NCI-H1417 treated with DMSO at 0.1 percent for 48 hours (cell line): ENCODE measurements at places on chromosomes 4 and X.
A peak's percentile ranks its signal among the peaks of the same experiment; 100 is the strongest.

DNA sequence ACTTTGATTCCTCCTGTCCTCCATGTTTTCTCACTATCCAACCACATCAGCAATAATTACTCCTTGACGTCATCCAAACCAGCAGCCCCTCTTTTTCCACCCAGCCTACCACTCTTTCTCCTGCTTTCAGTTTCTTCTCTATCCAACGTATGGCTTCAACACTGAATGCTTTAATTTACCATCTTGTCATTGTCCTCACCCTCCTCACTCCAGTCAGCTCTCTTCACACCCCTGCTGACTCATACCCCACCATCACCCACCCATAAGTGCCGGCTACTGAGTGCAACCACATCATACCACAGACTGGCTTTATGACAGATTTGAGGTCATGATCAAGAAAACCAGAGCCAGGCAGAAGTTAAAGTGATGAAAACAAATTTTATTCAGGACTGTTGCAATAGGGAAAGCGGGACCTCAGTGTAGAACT, 9.8 kb upstream of the ANXA5 start:
- no peak for DNase-seq

GRCh38 chr4:96035727-96036126, 195.8 kb downstream of the PDHA2 start:
- no peak for DNase-seq

- DNase-seq, result no peak
These were observed 48.5 kb downstream of the WDFY3 start for GRCh38 chr4:84917869-84918600.

DNA sequence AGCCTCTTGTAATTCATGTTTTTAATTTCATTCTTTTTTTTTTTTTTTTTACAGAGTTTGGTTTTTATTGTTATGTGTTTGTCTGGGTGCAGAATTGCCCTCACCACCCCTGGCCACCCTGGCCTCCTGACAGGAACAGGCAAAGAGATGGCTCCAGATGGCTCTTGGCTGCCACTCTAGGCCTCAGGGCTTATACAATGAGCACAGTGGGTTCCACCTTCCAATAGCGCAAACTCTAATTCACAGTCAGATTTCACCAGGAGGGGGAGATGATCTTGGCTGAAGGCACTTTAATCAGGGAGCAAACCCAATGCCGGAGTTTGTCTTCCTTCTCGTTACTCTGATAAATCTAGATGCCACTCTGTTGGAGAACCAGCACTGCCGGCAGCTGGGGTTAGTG, 24.8 kb downstream of the CPE start:
- DNase-seq, result no peak

DNA sequence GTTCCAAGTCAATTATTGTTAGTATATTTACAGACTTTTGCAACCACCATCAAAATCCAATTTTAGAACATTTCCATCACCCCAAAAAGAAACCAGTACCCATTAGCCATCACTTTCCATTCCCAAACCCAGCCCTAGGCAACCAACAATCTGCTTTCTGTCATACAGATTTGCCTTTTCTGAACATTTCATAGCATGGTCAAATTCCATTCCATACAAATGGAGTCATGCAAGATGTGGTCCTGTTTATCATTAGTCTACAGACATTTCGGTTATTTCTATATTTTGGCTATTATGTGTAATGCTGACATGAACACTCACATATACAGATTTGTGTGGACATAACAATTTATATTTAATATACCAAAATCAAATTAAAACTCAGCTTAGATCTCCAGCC, 508.7 kb downstream of the ZNF674 start:
- no peak for DNase-seq

DNA sequence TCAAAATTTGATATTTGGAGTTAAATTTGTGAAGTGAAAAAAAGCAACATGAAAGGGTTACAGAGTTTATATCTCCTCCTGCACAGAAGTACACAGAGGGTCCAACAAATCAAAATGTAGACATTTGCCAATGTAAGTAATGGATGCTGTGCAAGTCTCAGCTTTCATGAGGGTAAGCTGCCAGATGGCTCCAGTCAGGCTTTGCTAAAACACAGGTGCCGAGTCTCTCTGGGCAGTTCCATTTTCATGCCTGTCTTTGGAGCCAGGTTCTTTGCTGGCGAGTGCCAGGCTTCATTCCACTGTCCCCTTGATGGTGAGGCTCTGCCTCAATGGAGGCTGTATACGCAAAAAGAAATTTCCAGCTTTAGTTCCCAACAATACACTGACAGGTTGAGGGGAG, 27.9 kb downstream of the SLC4A4 start:
- DNase-seq, result no peak

- DNase-seq, result no peak
These were observed 17.5 kb downstream of the TRAPPC2 start for GRCh38 chrX:13716905-13717304.

GRCh38 chr4:186680641-186681040, 43.0 kb downstream of the FAT1 start:
- no peak for DNase-seq

DNA sequence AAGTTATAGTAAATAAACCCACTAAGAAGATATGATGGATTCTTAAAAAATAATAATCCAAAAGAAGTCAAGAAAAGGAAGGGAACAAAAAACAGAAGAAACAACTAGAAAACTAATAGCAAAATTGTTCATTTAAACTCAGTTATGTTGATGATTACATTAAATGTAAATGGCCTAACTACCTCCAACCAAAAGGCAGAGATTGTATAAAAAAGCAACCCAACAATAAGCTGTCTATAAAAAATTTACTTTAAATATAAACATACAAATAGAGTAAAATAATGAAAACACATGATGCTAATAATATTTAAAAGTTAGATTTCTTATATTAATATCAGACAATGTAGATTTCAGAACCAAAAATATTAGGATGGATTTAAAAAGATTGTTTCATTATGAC, 340.6 kb downstream of the CAMK2D start:
- DNase-seq, result no peak

GRCh38 chr4:16607241-16608066, 291.0 kb downstream of the LDB2 start:
- no peak for DNase-seq

DNA sequence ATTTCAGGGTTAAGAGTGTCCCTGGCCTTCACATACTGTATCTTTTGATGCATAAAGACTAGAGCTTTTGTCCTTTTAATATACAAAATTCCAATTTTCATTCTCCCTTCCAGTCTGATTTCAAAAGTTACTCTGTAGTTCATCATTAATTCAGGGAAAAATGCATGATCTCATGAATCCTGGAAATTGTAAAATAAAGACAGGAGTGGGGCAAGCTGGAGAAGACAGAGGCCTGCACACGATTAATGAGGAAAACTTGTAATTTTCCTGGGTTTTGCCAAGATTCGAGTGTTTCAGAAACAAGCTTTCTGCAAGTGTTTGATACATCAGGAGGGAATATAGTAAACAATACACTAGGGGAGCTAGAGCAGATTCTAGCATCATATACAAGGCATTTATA, 947.9 kb downstream of the FAT4 start:
- DNase-seq, result no peak

GRCh38 chr4:108543359-108543968, 76.9 kb upstream of the RPL34 start:
- no peak for DNase-seq

DNA sequence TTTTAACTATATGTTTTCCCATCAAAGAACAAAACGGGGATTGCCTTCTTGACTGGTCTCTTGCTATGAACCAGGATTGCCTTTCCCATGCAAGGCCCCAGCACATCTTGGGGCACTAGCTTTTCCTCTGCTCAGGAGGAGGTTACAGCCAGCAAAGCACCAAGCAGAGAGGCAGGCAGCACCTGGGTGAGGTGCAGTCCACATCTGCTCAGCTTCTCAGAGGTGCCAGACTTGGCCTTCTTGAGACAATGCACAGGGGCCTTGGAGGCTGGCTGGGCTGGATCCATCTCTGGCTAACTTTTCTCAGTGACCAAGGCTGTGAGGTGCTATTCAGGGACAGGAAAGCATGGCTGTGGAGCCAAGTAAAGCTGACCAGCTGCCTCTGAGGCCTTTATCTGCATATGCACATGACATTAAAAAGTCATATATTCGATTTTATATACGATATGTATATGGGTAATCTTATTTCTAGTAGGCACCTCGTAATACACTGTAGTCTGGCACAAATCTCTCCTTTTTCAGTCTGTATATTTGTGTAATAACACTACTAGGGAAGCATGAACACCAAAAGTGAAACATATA, 86.9 kb downstream of the CC2D2A start:
- no peak for DNase-seq

GRCh38 chr4:184192933-184193332, 24.7 kb downstream of the ENPP6 start:
- no peak for DNase-seq

GRCh38 chrX:27966955-27967354, 14.3 kb downstream of the DCAF8L1 start:
- no peak for DNase-seq

DNA sequence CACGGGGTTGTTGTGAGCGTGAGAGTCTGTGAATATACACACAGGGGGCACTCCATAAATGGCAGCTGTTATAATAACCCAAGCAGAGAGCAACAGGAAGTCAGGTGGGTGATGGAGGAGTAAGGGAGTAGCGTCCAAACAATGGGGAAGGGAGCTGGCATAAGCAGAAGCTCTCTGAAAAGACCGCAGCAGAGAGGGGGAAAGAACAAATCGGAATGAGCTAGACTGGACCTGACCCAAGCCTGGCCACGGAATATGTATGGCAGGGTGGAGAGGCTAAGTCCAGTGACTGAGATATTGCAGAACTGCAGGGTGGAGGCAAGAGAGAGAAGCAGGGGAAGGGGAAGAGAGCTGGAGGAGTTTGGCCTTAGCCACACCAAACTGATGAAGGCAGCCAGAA, 6.5 kb upstream of the GJB1 start:
- peak; percentile 4 for DNase-seq

DNA sequence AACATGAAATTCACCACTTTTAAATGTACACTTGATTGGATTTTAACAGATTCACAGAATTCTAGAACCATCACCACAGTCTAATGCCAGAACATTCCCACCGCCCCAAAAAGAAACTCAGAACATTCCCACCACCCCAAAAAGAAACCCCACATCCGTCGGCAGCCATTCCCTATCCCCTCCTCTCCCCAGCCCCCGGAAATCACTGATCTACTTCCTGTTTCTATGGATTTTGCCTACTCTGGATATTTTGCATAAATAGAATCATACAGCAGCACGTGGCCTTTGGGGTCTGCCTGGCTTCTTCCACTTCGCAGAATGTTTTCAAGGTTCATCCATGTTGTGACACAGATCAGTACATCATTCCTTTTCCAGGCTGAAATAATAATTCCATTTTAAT, 79.3 kb downstream of the PPP2R2C start:
- DNase-seq, result no peak

GRCh38 chrX:22533898-22534297, 261.2 kb downstream of the CBLL2 start:
- DNase-seq, result no peak

GRCh38 chr4:31375936-31376335, 655.8 kb downstream of the PCDH7 start:
- DNase-seq, result no peak

GRCh38 chr4:151641167-151641566, 119.6 kb downstream of the GATB start:
- no peak for DNase-seq

- DNase-seq, result no peak
These were observed 60.6 kb downstream of the TNIP2 start for GRCh38 chr4:2695346-2696060.

- DNase-seq, result no peak
These were observed 37.7 kb upstream of the KCNIP4 start for GRCh38 chr4:21986307-21986706.

DNA sequence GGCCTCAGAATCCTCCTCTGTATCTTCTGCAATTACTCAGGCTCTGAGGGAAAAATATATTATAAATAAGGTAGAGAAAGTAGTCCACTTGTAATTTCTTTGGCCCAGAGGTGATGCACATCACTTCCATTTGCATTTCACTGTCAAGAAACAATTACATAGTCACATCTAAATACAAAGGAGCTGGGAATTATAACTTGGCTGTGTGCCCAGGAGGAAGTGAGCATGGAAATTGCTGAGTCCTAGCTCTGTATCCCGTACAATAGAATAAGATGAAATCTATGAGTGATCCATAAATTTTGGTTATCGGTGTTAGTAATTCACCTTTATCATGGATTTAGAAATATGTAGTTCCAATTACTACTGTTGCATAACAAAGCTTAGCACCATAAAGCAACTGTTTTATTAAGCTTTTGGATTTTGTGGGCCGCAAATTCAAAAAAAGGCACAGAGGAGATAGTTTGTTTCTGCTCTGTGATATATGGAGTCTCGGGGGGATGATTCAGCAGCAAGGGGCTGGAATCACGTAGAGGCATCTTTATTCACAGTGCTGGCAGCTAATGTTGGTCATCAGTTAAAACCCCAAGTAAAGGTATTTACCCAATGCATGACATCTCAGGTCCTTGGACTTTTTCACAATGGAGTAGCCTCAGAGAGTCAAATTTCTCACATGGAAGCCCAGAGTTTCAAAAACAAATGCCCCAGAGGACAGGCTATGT, 241.4 kb upstream of the GALNT7 start:
- DNase-seq, result no peak

DNA sequence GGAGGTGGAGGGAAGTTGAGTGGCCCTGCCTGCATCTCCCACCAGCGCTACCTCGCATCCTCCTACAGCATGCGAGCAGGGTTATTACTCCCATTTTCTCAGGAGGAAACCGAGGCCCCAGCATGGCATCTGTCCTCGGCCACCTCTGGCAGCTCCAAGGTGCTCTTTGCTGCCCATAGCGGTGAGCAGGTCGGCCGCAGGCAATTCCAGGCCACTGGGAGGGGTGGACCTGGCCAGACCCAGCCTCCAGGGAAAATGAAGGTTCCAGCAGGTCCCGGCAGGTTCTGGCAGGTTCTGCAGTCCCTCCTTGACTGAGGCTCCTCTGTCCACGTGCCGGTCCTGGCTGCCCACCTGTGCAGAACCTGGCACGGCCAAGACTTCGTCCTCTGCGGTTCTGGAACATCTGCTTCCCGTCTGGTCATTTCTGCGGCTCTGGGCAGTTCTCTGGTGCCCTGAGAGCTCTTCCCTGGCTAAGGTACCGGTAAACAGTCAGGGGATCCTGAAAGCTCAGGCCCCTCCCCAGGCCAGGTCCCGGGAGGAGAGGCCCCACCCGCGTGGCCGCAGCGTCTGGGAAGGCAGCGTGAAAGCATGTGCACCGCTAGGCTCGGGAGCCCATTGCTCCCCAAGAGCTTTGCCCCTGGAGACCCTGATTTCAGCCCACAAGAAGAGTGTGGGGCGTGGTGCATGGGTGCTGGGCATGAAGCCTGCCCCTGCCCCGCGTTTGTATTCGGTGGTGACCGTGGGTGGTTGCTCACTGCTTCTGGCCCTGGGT, 112.0 kb upstream of the ADRA2C start:
- no peak for DNase-seq

DNA sequence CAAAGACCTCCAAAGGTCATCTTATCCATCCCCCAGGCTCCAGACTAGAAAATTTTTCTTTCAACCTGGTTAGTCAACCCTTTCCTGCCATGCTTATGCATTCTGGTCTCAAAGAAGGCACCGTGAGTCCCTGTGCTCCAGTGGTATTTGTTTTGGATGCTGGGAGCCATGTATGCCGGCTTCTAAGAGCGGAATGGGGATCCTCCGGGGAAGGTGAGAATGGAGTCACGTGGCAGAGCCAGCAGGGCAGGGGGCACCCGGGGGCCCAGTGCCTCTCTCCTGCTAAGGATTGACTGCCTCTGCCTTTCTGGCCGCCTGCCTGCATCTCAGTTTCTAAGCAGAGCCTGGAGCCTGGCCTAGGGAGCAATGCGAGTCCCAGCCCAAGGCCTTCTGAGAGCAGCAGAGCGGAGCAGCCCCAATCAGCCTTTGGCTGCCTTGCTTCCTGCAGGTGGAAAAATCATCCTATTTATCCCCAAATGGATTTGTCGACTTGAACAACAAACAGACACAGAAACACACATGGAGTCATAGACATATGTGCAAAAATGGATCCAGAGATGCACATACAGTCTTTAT, 141.0 kb downstream of the PJA1 start:
- DNase-seq, result no peak
